ENCODE measurements at places on chromosomes 6 and 20.
A peak's percentile ranks its signal among the peaks of the same experiment; 100 is the strongest.

DNA sequence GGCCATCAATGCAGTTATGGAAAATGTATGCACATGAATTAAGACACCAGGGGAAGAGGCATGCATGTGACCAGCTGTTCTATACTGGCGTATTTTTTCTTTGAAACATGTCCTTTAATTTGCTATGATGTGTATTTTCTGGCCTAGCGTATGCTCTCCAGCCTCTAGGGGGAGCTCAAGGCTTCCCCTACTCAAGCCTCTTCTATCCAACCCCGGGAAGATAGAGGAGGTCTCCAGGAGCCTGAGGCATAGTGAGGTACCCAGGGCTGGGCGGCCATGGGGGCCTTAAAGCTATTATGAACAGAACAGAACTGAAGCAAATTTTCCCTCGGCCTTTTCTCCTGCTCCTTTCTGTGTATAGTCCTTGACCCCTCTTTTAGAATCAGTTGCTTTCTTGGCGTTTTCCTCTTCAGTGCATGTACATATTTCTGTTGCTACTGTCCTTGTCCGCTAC is 528.9 kb downstream of the MAFB start:
- DNase-seq, result no peak

DNA sequence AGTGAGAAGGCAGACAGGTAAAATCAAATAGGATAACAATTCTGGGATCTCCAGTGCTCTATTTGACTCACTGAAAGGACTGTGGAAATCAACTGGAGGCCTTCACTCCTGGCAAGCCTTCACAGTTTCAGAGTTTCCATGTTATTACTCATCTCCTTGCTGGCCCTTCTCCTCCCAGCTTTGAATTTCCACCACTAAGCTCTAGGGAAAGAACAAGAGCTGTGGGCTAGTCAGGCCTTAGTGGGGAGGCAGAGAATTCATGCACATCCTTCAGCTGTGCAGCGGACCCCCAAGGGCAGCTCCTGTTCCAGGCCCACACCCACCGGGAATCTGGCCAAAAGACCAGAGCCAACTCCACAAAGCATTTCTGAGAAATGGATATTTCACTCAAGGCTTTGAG is 26.0 kb downstream of the MYLIP start:
- no peak for DNase-seq

DNA sequence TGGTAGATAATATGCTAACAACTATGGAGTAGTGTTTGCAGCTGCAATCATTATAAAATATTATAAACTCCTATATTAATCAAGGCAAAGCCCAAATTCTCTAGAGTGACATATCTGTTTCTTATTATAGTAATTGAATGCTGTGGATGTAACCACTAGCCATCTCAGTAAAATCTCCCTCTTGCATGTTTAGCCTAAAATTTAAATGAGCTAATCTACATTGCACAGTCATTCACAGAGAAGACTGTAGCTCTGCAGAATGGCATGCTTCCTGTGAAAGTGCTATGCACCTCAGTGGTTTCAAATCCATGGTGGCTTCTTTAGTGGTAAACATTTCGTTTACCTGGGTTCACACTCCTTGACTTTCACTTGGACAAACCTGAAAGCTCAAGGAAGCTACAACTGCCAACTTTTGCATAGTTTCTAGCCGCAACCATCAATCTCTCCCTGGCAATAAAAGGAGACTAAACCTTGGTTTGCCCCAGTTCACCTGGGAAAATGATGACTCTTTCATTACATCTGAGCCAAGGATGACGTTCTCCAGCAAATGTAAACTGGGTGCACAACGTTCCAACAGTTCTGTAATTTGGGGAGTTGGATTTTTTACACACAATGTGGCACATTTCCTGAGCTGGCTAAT is 47.2 kb downstream of the FILIP1 start:
- DNase-seq, result no peak

DNA sequence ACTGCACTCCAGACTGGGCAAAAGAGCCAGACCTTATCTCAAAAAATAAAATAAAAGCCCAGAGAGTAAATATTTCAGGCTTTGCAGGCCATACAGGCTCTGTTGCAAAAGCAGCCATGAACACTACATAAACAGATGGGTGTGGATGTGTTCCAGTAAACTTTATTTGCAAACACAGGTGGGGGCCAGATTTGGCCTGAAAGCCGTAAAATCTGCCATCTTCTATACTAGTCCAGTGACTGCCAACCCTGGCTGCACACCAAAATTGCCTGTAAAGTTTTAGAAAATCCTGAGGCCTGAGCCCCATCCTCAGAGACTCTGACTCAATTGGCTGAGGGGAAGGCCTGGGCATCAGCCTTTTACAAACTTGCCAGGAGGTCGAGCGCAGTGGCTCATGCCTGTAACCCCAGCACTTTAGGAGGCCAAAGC is 103.6 kb downstream of the ZMYND8 start:
- DNase-seq, result no peak

GRCh38 chr6:143396497-143397226 is 53.8 kb downstream of the ADAT2 start:
- no peak for DNase-seq

DNA sequence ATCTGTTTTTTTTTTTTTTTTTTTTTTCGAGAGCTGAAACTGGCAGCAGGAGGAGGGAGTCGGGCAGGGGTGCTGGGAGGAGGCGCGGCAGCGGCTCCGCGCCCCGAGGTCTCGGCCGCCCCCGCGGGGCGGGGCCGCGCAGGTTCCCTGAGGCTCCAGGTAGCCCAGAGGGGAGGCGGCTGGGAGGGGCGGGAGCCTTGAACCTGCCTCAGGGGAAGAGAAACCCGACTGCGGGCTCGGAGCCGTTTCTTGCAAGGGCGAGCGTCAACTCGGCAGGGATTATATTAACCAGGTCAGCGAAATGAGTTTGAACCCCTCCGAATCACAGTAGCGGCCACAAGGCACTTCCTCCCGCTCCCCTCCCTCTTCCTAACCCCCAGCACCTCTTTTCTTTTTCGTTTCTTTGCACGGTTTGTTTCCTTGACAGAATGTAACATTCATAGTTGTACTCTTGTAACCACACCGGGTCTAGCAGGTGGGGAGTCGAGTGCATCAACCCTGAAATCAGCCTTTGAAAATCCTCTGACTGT is 2.0 kb downstream of the MYB start:
- no peak for DNase-seq

GRCh38 chr20:17935186-17935585 is 33.4 kb downstream of the SNX5 start:
- no peak for DNase-seq

DNA sequence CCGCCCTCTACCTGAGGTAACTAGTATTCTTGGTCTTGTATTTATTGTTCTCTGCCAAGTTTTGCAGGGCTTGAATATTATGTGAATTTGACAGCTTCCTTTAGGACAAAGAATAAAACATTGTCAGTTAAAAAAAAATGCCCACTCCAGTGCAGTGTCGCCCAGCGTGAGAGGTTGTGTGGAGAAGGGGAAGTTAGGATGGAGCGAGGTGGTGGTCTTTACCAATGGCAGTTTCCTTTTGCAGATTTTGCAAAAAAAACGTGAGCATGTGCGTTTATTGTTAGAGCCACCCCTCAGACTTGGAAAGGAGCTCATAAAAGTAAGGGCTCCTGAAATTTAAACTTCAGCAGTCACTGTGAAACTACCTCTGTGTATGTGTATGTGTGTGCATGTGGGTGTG is 28.3 kb downstream of the UST start:
- DNase-seq, result no peak

DNA sequence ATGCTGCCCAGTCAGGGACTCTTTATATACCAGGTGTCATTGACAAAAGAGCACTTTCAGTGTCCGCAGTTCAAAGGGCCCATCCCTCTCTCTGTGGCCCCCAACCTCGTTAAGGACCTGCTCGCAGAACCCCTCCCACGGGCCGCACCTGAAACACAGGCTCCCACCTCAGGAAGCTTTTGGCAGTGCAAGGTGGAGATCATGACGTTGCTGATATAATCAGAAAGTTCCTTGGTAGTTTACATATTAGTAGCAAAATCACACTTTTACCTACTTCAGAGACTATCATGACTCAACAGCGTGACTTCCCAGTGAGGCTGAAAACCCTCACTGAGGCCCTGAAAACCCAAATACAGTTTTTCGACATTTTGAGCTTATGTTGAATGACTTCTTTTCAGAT is 4.1 kb downstream of the TTLL2 start:
- no peak for DNase-seq

GRCh38 chr6:139369068-139369467 is 5.4 kb downstream of the CITED2 start:
- no peak for DNase-seq

DNA sequence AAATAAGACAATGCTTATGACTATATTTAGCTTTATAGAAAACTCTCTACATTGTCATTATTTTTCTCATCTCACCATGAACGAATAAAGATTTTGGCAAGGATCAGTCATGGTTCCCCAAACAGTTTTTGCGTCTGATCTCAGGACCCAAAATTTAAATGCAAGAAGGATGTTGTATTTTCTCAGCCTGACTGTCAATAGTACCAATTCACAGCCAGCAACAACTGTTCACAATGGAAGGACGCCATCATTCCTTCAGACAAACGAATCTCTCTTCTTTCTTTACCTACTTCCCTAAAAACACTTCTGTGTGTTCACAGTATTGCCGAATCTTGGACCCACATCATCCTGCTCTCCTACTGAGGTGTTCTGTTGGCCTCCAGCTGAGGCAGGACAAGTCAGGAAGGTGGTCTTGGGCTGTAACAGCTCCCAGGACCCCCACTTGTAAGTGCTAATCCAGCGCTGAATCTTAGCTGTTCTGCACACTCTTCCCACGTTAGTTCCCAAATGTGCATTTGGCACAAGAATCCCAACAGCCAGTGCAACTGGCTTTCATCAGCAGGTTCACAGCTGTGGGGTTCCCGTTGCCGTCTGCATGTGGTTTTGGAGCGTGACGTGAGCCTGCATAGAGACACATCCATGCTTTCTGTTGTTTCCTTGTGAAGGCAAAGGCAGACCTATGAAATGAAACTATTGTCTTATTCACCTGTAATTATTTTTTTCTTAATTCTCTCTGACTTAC is 600.0 kb downstream of the QKI start:
- no peak for DNase-seq

DNA sequence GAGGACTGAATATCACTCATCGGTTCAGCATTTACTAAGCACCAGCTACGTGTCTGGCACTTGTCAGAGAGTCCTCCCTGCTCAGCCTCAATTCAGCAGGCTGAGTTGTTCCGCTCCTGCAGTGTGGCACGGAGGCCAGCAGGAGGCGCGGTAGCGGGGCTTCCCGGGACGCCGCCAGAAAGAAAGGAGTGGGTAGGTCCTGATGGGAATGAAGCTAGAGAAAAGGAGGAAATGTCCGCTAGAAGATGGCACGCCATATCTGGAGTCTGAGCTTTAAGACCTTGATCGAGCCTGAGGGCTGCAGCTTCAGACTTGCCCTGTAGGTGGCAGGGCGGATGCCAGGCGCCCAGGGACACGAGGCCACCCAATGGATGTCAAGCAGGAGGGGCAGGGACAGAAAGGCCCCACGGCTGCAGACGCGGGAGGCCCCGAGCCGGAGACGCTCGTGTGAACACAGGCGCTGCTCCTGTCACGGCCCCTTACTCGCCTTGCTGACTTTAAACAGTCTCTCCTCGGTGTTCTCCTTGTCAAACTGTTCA is 18.7 kb downstream of the SERPINB6 start:
- DNase-seq, result peak; percentile 55

- no peak for DNase-seq
Observed at GRCh38 chr6:55276745-55277530, 50.3 kb upstream of the GFRAL start.

DNA sequence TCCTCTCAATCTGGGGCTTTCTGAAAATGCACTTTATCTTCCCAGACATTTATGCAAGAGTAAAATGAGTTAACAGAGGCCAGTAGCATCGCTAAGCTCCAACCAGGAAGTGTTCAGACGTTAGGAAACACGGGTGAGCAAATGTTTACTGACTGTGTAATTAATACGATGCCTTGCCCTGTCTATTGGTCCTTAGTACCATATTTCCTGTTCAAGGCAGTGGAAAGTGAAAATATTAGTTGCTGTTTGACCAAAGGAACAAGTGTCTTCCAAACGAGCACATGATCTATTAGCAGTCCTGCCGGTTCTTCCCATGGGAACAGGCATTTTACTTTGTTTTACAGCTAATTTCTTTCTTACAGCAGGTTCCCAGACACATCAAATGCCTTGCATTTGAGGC is 311.1 kb upstream of the JAG1 start:
- DNase-seq, result no peak

DNA sequence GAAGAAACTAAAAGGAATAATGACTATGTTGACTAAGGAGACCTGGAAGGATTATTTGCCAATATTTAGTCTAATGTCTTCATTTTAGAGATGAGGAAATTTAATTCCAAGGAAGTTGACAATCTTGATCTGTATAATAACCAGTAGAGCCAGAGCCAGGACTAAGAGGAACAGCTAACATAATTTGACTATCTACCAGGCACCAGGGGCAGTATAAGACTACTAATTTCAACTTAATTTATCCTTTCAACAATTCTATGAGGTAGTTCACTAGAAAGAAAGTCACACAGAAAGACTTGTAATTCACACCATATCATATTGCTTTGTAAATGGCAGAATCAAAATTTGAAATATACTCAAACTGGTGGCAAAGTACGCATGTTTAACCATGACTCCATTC is 273.0 kb upstream of the STXBP5 start:
- no peak for DNase-seq

GRCh38 chr6:84243240-84243639 is 15.8 kb upstream of the CEP162 start:
- DNase-seq, result no peak

- DNase-seq, result no peak
Observed at GRCh38 chr6:154500769-154501577, 9.5 kb downstream of the CNKSR3 start.

DNA sequence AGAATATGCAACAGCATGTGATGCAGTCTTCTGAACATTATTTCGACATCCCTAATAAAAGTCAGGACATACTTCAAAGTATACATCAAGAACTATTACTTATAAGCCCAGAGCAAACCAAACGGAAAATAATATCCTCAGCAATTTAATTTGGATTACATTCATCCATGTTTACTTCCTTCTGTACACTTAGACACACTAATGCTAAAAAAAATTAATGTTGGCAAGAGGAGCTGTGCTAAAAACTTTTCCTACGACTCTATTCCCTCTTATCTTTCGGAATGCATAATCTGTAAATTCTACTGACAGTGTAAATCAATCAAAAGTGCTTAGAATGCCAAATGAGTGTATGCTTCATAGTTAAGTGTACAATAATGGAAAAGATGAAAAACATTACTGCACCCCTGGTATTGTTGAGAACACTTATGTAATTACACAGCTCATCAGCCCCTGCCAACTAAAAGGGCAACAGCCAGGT is 301.2 kb upstream of the HSF2 start:
- DNase-seq, result no peak
